ENCODE measurements at places on chromosomes 7 and 10. TPM values are rescaled to one million over a fixed set of nuclear protein-coding genes. Genes with fewer than 3 reads are reported as not detected.

Gene PDE6C
- not detected for total RNA-seq

Gene OR6V1
- not detected for total RNA-seq

Gene CPXM2
- 2.7 TPM for total RNA-seq

Gene RPP30
- total RNA-seq, result 23.6 TPM

Gene CPA1
- total RNA-seq, result not detected

Measured in esophagus squamous epithelium (tissue), 5 donors.